GM23338 (cell line): ENCODE measurements at places on chromosomes 3 and 15.

GRCh38 chr3:187612656-187613055 lies 57.5 kb downstream of the SST start:
- DNase-seq, result no peak

GRCh38 chr3:189099031-189099471 lies 72.7 kb upstream of the TPRG1 start:
- no peak for DNase-seq

GRCh38 chr3:128107834-128108233 lies 15.8 kb downstream of the RUVBL1 start:
- DNase-seq, result no peak

- DNase-seq, result no peak
Measured at GRCh38 chr3:49908373-49909199, 4.9 kb upstream of the MST1R start.

DNA sequence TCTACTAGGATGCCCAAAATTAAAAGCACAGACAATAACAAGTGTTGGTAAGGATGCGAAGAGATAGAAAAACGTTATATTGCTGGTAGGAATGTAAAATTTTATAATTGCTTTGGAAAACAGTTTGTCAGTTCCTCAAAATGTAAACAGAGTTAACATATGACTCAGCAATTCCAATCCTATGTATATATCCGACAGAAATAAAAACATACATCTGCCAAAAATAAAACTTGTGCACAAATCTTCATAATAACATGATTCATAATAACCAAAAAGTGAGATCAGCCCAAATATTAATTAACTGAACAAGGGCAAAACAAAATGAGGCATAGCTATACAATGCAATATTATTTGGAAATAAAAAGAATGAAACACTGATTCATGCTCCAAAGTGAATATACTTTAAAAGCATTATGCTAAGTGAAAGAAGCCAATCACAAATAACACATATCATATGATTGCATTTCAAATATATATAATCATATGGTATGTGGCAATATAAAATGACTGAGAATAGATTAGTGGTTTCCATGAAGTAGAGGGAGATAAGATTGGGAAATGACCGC lies 609.3 kb downstream of the IGSF11 start:
- no peak for DNase-seq

GRCh38 chr3:57582474-57583168 lies 14.5 kb downstream of the ARF4 start:
- DNase-seq, result peak; percentile 31

GRCh38 chr15:29942548-29942947 lies 120.3 kb upstream of the TJP1 start:
- DNase-seq, result no peak

- no peak for DNase-seq
Measured at GRCh38 chr3:49626101-49626581, 48.0 kb upstream of the APEH start.

DNA sequence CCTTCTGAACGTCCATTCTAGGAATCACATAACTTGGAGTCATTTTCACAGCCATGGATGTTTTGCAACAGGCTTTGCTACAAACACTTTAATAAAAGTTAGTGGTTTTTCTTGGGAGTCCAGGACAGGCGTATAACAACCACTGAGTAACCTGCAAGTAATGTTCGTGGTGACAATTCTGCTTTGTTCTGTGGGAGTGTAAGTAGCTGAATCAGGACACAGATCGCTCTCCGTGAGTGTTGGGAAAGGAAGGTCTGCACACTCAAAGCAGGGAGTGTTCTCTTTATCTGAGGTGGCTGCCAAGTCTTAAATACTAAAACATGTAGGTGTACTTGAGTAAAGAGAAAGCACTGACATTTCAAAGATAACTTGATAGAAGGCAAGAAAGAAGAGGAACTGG lies 7.9 kb upstream of the BNC1 start:
- DNase-seq, result no peak

GRCh38 chr3:161093895-161094294 lies 11.3 kb downstream of the B3GALNT1 start:
- no peak for DNase-seq

GRCh38 chr15:40053831-40054604 lies 15.0 kb upstream of the SRP14 start:
- DNase-seq, result no peak

- peak; percentile 38 for DNase-seq
Measured at GRCh38 chr3:151599103-151599672, 134.5 kb upstream of the AADACL2 start.

- DNase-seq, result no peak
Measured at GRCh38 chr3:16412192-16412800, 101.2 kb downstream of the RFTN1 start.

- peak; percentile 74 for DNase-seq
Measured at GRCh38 chr3:49411535-49411967, 225 bp downstream of the RHOA start.

DNA sequence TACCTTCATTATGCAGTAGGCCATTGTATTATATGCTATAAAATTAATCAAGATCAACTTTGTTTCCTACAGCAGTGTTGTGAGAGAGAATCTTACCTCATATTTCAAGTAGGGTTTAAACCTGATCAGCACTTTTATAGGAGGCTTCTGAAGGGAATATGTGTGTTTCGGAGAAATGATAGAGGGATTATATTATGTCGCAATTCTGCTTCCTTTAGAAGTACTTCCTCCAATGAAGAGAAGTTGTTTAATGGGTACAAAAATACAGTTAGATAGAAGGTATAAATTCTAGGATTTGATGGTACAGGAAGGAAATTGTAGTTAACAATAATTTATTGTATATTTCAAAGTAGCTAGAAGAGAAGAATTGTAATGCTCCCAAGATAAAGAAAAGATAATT lies 54.9 kb downstream of the NSUN3 start:
- DNase-seq, result no peak

GRCh38 chr15:85972805-85973540 lies 106.7 kb upstream of the AGBL1 start:
- no peak for DNase-seq

GRCh38 chr3:37956723-37957538 lies 33.7 kb upstream of the VILL start:
- DNase-seq, result no peak

DNA sequence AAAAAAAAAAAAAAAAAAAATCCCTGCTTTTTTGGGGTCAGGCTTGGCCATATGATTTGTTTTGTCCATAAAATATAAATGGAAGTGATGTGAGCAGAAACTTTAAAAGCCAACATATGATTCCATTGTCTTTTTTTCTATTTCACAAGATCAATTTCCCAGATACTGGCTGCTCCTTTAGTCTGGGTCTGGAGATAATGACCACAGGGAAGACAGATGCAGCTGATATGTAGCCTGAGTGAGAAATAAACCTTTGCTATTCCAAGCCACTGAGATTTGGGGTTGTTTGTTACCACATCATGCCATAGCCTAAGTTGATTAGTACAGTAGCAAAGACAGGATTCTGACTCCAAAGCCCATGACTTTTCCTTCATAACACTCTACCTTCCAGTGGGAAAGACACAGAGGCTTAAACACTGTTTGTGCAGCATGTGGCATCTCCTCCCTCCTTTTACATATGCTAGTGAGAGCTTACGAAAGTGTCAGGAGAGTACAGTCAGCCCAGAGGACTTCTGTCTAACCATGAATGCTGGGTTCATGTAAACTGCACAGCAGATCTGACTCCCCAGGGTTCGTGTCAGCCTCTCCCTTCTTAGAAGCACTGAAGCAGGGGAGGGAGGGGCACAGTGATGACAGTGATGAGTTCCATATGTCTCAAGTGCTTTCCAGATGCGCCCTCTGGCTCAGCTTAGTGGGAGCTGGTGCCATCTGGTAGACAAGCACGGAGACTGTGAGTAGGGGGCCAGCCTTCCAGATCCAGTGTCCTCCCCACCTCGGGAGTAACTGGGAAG lies 36.7 kb upstream of the SLC7A14 start:
- DNase-seq, result no peak

DNA sequence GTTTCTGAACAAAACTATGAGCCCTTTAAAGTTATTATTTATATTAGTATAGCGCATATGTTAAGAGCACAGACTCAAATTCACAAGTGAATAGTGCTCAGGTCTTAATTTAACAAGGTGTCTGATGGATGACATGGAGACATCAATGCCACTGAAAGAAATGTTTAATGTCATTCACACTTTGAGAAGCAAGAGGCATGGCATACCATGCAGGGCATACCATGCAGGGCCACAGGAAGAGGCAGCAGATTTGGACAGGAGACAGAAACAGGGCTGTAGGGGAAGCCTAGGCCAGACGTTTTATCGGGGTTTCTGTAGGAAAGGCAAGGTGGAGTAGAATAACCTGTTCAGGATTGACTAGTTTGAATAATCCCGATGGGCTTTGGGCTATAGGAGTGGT lies 150.2 kb upstream of the KCNH8 start:
- DNase-seq, result no peak

GRCh38 chr3:157285141-157285540 lies 125.2 kb upstream of the CCNL1 start:
- DNase-seq, result no peak

GRCh38 chr3:176987901-176988650 lies 209.2 kb downstream of the TBL1XR1 start:
- no peak for DNase-seq

DNA sequence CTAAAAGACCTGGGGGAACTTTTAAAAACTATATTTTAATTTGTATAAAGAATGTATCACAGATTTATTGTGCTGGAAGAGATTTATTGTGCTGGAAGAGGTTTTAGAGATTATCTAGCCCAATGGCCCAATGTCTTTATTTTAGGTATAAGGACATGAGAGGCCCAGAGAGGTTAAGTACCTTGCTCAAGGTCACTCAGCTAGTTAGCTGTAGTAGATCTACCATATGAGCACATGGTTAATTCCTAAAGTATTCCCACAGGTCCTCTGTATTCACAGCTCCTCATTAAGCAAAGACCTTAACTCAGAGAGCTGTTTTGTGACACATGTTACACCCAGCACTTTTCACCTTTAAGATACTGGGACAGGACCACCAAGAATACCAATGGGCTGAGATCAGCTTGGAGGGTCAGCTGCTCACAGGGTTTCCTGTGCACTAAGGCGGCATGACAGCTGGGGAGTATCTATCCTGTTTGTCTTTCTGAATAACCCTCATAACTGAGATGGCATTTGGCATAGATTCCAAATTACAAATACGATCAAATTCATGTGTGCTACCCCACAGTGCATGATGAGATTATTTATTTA lies 143.1 kb upstream of the TBL1XR1 start:
- DNase-seq, result no peak

- peak; percentile 56 for DNase-seq
Measured at GRCh38 chr3:46619845-46620778, 7.8 kb downstream of the FAM240A start.

DNA sequence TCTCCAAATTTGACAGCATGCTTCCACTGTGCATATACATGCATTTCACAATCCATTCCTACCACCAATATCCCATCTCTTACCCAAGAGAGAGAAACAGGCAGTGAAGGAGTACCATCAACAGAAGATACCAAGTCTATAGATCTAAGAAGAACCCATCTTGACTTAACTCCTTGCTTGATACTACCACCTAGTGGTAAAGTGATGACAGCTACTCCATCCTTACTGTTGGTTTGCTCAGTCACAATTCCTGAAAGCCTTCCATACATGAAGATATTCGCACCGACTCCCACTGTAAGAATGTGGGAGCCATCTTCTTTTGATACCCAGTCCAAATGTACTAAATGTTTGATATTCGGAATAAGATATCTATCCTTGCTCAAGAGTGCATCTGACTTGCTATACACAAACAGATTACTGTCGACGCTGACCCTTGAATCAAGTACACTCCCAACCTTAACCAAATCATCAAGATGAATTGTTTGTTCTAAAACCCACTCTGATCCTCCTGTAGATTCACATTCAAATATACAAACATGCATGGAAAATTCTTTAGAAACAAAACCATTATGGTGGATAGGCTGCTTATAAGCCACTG lies 123.1 kb downstream of the DMXL2 start:
- peak; percentile 79 for DNase-seq

GRCh38 chr3:171054231-171054630 lies 27.7 kb upstream of the SLC2A2 start:
- DNase-seq, result no peak

- no peak for DNase-seq
Measured at GRCh38 chr3:179156775-179157174, 8.6 kb downstream of the PIK3CA start.

- no peak for DNase-seq
Measured at GRCh38 chr3:41630708-41631107, 331.2 kb downstream of the ULK4 start.

- DNase-seq, result peak; percentile 79
Measured at GRCh38 chr15:48440084-48440483, 108.9 kb downstream of the DUT start.

- DNase-seq, result no peak
Measured at GRCh38 chr3:184196536-184196935, 10.5 kb downstream of the ABCF3 start.
